ENCODE measurements at places on chromosomes 7 and 10. TPM values are rescaled to one million over a fixed set of nuclear protein-coding genes. Genes with fewer than 3 reads are reported as not detected.
A peak's percentile ranks its signal among the peaks of the same experiment; 100 is the strongest.

DNA sequence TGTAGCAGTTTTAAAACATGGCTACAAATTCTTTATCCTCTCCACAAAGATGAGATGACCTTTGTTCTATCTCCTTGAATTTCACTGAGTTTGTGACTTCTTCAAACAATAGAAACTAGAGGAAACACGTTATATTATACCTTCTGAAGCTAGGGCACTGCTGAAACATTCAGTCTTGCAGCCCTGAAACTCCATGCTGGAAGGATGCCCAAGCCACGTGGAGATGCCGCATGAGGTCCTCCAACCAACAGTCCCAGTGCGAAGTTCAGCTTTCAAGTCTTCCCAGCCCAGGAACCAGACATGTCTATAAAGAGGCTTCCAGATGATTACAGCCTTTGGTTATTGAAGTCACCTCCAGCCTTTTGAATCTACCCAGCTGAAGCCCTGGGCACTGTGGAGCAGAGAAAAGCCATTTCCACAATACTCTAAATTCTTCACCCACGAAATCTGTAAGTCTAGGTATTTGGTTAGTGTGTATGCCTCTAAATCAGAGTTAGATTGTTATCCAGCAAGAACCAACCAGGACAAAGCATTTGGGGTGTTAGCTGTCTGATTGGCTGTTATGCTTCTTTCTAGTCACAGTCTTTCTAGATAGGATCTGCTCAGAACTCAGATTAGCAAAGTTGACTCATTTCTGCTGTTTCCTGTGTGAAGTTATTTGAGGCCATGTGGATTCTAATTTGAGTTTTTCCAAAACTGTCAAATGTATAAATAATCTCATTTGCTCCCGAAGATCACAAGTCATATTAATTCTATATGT is 186.5 kb upstream of the TMEM72 start:
- no peak for DNase-seq

DNA sequence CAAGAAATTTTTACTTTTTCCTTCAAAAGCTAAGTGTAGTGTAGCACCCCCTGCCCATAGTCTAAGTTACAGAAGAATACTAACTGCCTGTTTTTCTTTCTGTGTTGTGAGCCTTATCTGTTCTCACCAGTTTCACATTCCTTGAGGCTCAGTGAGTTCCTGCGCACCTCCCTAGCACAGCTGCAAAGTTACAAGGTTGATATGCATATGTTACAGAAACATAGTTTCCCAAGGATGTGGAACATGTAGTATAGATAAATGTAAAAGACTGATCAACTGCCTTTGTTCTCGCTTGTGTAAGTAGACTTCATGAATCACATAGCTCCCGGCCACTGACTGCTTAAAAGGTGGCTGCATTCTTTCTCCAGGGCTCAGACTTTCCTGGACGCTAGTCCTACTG is 6.7 kb upstream of the ZNF33B start:
- peak; percentile 33 for DNase-seq

DNA sequence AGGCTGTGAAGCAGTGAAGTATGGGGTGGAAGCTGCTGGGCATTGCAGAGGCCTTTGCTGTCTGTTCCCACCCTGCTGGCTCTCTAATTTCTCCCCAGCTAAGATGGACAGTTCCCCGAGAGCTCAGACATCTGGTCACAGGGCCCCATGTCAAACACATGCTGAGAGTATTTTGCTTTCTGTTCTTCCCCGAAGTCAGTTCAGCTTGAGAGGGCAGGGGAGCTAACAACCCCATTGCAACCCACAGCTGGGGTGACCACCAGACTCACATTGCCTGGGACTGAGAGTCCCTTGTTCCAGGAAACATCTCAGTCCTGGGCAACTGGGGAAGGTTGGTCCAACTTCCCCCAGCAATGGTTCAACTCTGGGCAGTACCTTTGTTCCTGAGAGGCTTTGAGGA is 52.8 kb downstream of the ABCA13 start:
- no peak for DNase-seq

GRCh38 chr7:137591421-137591837 is 247.9 kb upstream of the PTN start:
- DNase-seq = peak; percentile 30

DNA sequence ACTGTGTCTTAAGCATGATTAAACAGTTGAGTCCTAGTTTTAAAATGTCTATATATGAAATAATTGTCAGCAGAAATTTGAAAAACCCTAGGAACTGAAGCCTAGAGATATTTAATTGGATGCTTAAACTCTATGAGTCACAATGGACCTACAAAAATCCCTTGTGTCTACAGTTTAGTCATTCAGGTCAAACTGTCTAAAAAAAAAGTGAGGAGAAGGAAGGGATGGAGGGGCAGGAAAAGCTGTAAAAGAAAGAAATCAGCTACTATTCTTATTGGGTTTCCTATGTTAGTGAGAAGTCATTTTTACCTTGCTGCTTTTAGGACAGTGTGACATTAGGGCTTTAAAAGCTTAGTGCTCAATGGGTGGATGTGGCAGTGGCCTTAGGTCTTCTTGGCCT is 406.1 kb upstream of the FZD8 start:
- DNase-seq = no peak

DNA sequence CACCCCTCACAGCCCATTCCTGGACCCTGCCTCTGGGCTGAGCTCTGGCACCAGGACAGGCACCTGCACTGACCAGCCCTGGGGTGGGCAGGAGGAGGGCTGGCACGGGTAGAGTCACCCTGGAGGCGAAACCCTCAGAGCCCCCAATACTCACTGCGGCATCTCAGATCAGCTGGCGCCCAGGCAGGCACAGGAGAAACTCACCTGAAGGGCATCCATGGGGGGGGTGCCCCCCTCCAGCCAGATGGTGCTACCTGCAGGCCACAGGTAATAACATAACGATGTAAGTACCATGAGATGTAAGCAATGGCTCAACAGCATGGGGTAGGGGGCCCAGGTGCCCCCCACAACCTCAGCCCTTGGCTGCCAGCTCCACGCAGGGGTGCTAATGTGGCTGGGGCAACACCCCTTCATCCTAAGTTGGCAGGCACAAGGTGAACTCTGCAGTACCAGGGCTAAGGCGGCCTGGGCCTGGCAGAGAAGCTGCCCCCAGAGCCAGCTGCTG is 12.1 kb upstream of the PYROXD2 start:
- no peak for DNase-seq

DNA sequence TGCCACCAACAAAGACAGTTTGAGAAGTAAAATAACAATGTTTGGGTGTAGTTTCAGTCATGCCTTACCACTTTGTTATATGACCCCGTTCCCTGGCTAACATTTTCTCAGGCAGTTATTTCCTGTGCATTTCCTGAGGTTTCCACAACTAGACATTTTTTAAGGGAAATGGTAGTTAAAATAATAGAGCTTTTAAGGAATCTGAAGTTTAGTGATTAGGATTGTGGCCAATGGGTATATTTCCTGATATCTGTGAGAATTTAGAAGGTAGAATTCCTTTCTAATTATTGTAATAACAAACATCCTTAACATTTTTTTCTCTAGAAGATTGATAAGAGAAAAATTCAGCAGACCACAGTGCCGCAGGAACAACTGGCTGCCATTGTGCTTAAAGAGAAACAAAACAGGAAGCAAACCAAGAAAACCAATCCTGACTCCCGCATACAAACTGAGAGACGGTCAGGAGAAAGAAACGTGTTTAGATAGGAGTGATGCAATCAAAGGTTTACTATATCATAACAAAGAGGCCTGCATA is 193.6 kb downstream of the MBL2 start:
- no peak for DNase-seq

GRCh38 chr7:119413314-119413805 is 859.6 kb upstream of the KCND2 start:
- no peak for DNase-seq

DNA sequence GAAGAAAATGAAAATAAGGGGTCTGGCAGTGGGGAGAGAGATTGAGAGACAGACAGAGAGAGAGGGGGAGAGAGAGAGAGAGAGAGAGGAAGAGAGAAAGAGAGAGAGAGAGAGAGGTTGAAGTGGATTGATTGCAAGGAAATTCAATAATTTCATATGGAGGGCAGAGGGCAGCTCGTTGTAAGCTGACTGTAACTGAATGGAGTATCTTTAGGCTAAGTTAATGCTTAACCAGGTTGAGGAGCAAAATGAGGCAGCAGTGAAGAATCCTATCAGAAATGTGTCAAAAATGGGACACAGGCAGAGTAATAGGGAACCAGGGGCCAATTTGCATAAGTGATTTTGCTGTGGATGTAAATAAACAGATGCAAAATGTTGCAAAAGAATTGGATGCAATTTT is 21.0 kb downstream of the BLNK start:
- no peak for DNase-seq

DNA sequence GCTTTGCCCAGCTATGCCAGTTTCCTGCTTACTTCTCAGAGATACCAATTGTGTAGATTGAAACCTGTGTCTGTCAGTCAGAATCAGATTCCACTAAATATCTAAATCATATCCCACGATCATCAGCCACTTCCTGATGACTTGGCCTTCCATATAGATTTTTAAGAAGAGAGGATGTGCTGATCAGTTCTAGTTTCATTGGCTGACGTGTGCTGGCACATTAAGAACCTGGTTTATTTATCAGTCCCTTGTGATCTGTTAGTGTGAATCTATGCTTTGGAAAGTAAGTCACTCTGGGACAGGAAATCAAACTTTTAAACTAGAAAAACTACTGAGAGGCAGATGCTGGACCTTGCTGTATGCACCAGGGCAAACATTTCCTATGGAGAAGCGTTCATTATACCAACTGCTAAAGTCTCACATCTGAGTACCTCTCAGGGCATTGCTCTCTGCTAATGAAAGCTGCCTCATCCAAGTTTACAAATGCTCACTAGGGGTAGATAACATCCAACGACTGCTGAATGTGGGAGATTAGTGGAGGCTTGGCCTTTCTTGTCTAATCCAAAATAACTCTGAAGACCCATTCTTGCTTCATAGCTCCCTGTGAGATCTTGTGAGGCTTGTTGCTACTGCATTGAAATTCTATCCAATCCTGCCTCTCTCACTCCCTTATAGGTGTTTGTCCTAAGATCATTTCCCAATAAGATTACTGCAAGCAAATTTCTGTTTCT is 109.1 kb downstream of the ARL4A start:
- no peak for DNase-seq

DNA sequence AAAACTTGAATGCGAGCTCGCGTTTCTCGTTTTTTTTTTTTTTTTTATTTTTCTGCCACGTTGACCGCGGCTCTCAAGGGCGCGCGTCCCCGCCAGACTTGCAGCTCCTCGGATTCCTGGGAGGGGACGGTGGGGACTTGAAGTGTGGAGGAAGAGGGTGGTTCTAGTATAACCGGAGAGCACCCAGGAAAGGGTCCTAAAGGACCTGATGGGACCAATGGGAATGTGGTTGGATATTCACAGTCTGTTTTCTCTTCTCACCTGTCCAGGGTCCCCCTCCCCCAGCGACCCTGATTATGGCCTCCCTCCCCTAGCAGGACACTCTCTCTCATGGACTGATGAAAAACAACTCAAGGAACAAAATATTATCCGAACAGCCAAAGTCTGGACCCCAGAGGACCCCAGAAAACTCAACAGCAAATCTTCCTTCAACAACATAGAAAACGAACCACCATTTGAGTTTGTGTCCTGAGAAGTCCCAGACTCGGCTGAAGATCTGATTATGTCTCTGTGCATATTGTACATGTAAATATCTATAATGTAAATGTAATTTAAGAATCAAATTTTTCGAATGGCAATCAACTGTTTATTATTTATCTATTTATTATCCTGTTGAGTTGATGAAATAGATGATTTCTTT is 1.4 kb downstream of the PTF1A start:
- no peak for DNase-seq

GRCh38 chr7:44466300-44467216 is 23.9 kb downstream of the NUDCD3 start:
- no peak for DNase-seq

DNA sequence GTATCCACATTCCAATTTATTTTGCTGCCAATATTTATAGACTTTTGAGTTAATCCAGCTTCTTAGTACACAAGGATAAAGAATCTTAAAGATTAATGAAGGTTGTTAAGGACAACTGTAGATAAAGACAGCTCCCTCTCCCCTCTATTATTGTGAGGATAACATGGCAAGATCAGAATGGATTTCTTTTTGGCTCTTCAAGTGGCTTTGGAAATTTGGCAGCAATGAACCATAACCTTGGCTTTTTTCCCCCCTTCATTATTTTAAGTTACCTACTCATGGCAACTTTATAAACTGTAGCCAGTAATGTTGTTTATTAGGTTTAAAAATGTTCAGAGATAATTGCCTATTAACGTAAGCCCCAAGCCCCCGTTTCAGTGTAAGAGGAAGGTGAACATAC is 131.1 kb upstream of the SLC26A5 start:
- no peak for DNase-seq

GRCh38 chr7:12674861-12675260 is 12.6 kb upstream of the ARL4A start:
- DNase-seq = peak; percentile 46

DNA sequence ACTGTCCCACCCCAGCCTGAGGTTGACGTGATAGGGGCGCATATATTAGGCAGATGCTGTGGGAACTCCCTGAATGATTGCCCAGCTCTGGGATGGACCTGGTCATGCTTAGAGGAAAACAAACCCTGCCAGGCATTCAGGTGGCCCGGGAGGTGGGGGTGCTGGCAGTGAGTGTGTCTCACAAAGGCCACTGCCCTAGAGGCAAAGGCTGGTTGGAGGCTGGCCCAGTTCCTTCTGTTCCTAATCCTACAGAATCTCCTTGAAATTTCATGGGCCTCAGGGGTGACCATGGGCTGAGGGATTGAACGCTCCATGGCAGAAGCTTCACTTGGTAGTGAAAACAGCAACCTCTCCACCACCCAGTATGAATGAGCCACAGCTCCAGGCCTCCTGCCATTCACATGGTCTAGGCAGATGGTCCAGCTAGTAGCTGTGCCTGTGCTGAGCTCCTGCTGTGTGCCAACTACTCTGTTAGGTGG is 25.6 kb downstream of the ADRA2A start:
- no peak for DNase-seq

DNA sequence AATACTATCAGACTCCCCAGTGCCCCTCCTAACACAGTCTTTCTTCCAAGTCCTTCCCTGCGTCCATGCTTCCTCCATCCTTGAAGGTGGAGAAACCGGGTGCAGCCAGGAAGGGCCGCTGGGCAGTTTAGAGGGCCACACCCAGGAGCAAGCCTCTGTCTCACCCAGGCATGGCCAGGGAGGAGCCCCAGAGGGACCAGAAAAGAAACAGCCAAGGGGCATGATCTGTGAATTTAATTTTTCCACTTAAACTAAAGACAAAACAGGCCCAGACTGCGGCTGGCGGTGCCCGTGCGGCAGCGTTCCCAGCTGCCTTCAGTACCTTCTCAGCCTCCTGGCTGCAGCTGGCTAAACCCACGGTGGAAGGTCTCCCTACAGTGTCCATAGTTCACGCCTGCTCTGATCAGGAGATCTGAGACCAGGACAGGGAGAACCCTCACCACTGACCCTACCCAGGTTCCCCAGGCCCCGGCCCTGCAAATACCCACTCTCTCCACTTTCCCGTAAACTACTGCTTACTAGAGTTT is 12.9 kb downstream of the UNCX start:
- no peak for DNase-seq

Gene ATOH7
- total RNA-seq = not detected

Gene LIPJ
- total RNA-seq = not detected

Gene CPA4
- total RNA-seq = 2.1 TPM

Gene CCDC3
- total RNA-seq = 13.6 TPM

Gene AKR1C2
- 51.0 TPM for total RNA-seq

Gene ACSM6
- not detected for total RNA-seq

Gene FIS1
- 150 TPM for total RNA-seq

Gene SORBS1
- total RNA-seq = 33.1 TPM

Gene KIAA1217
- 20.1 TPM for total RNA-seq

Gene TEX47
- total RNA-seq = not detected

All from hepatocyte (in vitro differentiated cells).